Gastrocnemius medialis (tissue), 4 donors: ENCODE measurements at places on chromosomes 6 and 20. TPM values are rescaled to one million over a fixed set of nuclear protein-coding genes. Genes with fewer than 3 reads are reported as not detected.
A peak's percentile ranks its signal among the peaks of the same experiment; 100 is the strongest.

Gene PPP1R16B
- total RNA-seq, result 2.4 TPM

DNA sequence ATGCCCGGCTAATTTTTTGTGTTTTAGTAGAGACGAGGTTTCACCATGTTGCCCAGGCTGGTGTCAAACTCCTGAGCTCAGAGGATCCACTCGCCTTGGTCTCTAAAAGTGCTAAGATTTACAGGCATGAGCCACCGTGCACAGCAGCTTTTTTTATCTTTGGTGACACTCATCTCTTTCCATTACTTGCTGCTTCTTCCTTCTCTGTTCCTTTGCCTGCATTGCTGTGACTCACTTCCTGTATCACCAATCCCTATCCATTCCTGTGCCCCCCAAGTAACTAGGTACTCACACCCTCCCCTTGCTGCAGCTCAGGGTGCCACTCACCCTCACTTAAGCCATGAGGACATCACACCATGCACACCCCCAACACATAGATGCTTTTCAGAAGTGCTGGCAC lies 24.6 kb downstream of the KHDC1L start:
- H3K36me3 ChIP-seq, result peaks cover 5% of the 10 kb centered on the region
- no peaks in the 10 kb centered on the region for H3K4me1 ChIP-seq
- no peak overlapping the region for H3K4me3 ChIP-seq
- no peaks in the 10 kb centered on the region for H3K27me3 ChIP-seq
- H3K27ac ChIP-seq, result no peak overlapping the region

Gene TDRD6
- 0.04 TPM for total RNA-seq

DNA sequence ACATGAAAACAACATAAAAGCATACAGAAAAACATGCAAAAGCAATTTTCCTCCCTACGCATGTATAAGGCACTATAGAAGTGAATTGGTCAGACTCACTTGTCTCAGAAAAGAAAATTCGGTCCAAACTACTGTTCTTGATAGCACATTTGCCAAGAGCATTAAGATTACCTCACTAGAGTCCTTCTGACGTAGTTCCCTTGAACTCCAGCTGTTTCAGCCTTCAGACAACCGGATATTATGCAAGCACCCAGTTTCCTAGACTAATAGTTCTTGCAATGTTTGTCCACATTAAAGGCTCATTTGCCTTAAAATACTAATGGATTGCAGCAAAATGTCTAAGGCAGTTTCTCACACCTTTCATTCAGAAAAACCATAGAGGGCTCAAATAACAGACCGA lies 2.5 kb upstream of the CASS4 start:
- no peak for DNase-seq
- peaks cover 3% of the 10 kb centered on the region for H3K36me3 ChIP-seq
- no peaks in the 10 kb centered on the region for H3K27me3 ChIP-seq
- no peaks in the 10 kb centered on the region for H3K4me1 ChIP-seq
- no peak overlapping the region for H3K27ac ChIP-seq
- H3K4me3 ChIP-seq, result no peak overlapping the region

Gene SLC52A3
- 1.2 TPM for total RNA-seq

Gene ESR1
- 1.1 TPM for total RNA-seq

- peaks cover 57% of the 10 kb centered on the region for H3K4me1 ChIP-seq
- H3K27ac ChIP-seq, result peak overlapping the region; percentile 92
- peaks cover 64% of the 10 kb centered on the region for H3K36me3 ChIP-seq
- H3K27me3 ChIP-seq, result no peaks in the 10 kb centered on the region
- DNase-seq, result no peak
Measured at GRCh38 chr20:44496976-44497375, 21.3 kb downstream of the TTPAL start.

DNA sequence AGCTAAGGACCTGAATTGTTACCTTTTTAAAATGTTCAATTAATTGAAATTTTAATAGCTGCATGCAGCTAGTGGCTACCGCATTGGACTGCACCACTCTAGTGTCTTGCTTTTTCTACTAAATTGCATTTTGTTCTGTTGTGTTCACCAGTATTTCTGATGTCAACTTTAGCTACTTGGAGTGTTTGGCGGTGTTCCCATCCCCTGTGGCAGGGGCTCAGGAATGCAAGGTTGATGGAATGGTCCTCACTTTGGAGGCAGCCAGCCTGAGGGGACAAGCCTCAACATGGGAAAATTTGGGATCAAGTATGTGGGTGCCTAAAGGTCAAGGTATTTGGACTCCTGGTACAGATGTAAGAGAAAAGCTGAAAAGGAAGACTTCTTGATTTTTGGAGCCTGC lies 230.1 kb upstream of the PRND start:
- no peak for DNase-seq
- H3K36me3 ChIP-seq, result no peaks in the 10 kb centered on the region

- no peak for DNase-seq
- H3K36me3 ChIP-seq, result no peaks in the 10 kb centered on the region
- H3K4me3 ChIP-seq, result no peak overlapping the region
Measured at GRCh38 chr6:157976345-157977175, 5.1 kb upstream of the SYNJ2 start.

DNA sequence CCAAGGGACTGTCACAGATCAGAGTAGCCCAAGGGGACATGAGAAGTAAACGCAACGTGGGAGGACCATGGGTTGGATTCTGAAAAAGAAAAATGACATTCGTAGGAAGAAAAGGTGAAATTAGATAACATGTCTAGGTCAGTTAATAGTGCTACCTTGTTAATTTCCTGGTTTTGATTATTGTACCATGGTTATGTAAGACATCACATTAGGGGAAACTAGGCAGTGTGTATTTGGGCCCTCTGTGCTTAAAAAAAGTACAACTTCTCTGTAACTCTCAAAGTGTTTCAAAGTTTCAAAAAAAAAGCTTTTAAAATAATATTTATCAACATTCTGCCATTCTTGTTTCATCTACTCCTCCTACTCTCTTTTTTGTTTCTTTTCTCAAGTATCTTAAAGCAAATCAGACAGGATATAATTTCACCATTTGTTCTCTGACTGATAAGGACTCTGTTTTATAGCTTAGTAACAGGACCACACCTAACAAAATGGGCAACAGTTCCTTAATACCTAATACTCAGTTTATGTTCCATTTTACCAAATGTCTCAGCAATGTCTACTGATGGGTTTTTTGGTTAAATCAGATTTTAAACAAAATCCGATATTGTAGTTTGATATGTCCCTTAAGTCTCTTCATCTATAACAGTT lies 97.1 kb upstream of the PLCB4 start:
- H3K27ac ChIP-seq, result no peak overlapping the region
- DNase-seq, result no peak
- no peak overlapping the region for H3K4me3 ChIP-seq
- H3K27me3 ChIP-seq, result no peaks in the 10 kb centered on the region
- H3K4me1 ChIP-seq, result no peaks in the 10 kb centered on the region

DNA sequence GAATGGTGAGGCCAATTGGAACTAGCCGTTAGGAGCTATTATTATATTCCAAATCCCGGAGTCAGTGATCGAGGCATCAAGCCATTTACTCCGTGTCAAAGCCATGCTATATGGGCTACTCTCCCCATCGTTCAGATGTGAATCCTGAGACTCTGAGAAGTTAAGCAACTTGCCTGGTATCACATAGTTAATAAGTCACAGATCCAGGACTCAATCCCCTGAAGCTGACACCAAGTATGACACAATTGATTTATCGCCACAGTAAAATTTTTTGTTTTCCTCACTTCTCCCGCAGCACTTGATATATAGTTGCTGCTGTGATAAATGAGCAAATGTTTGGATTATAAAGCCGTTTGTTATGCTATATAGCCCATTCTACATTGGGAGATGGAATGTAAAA lies 50.8 kb upstream of the TSHZ2 start:
- no peak for DNase-seq
- no peak overlapping the region for H3K27ac ChIP-seq
- H3K4me1 ChIP-seq, result no peaks in the 10 kb centered on the region
- no peaks in the 10 kb centered on the region for H3K27me3 ChIP-seq
- H3K4me3 ChIP-seq, result no peak overlapping the region

DNA sequence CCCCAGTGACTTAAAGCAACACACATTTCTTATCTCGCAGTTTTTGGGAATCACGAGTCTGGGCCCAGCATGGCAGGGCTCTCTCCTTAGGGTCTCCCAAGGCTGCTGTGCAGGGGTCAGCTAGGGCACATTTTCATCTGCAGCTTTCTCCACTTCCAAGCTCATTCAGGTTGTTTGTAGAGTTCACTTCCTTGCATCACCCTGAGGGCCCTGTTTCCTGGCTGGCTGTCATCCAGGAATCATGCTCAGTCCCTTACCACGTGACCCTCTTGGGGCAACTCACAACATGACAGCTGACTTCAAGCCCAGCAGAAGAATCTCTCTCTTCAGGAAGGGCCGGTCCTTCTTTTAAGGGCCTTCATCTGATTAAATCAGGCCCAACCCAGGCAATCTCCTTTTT lies 21.3 kb downstream of the SNAP25 start:
- H3K4me1 ChIP-seq, result no peaks in the 10 kb centered on the region
- no peak overlapping the region for H3K27ac ChIP-seq
- DNase-seq, result no peak
- H3K27me3 ChIP-seq, result no peaks in the 10 kb centered on the region

DNA sequence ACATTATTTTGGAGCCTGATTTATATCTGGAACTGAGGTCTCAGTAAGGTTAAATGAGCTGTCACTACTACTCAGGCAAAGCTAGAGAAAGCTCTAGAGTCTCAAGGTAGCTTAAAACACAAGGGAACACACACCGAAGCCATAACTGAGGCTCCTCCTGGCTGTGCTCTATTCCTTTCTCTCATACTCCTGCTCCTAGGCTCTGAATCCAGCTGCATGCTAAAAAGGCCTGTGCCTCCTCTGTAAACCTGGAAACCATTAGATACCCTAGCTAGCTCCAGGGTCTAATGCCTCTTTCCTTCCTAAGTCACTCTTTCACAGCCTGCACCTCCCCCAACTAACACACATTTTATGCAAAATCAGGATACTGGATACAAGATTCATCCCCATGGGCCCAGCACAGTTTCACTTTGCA lies 17.1 kb downstream of the RIPOR2 start:
- no peak overlapping the region for H3K4me3 ChIP-seq
- no peaks in the 10 kb centered on the region for H3K36me3 ChIP-seq
- H3K27ac ChIP-seq, result peak overlapping the region; percentile 76
- DNase-seq, result no peak
- peaks cover 34% of the 10 kb centered on the region for H3K4me1 ChIP-seq

Gene POM121L2
- total RNA-seq, result not detected

Gene PREX1
- 7.5 TPM for total RNA-seq

Gene FAM229B
- total RNA-seq, result 1.3 TPM

GRCh38 chr20:29079769-29080690 lies 2177.4 kb upstream of the DEFB115 start:
- peak overlapping the region; percentile 73 for H3K27ac ChIP-seq
- no peaks in the 10 kb centered on the region for H3K36me3 ChIP-seq
- H3K27me3 ChIP-seq, result no peaks in the 10 kb centered on the region
- no peak for DNase-seq
- H3K4me1 ChIP-seq, result no peaks in the 10 kb centered on the region

GRCh38 chr20:64053841-64054661 lies 4.6 kb upstream of the SOX18 start:
- peaks cover 17% of the 10 kb centered on the region for H3K27me3 ChIP-seq
- no peak for DNase-seq
- no peak overlapping the region for H3K4me3 ChIP-seq
- no peaks in the 10 kb centered on the region for H3K36me3 ChIP-seq
- peak overlapping the region; percentile 76 for H3K27ac ChIP-seq
- no peaks in the 10 kb centered on the region for H3K4me1 ChIP-seq

DNA sequence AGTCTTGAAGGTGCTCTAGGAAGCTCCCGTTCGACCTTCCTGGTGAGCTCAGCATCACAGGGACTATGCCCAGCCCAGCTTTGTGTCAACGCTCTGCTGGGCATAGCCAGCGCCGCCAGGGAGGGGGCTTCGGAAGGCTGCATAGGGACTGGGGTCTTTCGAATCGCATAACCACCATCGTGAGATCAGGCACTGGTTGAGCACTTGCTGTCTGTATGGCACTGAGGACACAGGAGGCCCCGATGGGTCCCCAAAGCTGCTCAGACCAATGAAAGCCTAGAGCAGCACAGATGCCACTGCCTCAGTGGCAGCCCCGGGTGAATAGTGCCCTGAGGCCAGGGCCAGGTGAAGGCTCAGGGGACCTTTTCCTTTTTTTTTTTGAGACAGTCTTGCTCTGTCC lies 96.7 kb downstream of the TAF4 start:
- H3K27me3 ChIP-seq, result peaks cover 10% of the 10 kb centered on the region
- H3K27ac ChIP-seq, result no peak overlapping the region
- no peak overlapping the region for H3K4me3 ChIP-seq
- no peaks in the 10 kb centered on the region for H3K4me1 ChIP-seq

DNA sequence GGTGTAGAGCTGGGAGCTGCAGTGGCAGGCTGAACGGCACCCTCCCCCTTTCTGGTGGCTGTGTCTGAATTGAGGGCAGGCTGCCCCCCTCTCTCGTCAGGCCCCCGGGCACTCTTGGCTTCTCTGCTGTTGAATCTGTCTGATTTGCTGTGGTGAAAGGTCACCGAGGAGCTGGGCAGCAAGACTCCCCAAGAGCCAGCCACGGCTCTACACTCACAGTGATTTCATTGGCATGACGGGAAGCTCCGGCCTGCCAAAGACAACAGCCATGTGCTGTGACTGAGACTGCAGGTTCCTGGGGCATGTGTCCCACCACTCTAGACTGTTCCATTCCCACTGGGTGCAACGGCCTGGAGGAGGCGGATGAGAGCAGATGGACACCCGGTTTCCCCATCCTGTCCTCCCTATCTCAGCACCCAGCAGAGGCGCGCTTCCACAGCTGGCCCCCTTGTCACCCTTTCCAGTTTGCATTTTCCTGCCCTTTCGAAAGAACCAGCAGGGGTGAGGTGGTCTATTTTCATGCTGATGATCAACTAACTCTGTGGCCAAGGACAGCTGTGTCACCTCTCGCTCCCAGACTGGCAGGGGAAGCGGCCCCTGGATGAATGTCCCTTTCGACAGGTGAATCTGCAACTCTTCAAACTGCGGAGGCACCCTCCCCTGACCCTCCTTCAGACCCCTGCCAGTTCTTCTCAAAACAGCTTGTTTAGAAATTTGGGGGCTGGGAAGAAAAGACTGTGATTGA lies 2.2 kb downstream of the APCDD1L start:
- H3K27ac ChIP-seq, result no peak overlapping the region
- no peaks in the 10 kb centered on the region for H3K36me3 ChIP-seq
- no peak for DNase-seq
- H3K4me3 ChIP-seq, result no peak overlapping the region
- peaks cover 28% of the 10 kb centered on the region for H3K27me3 ChIP-seq

DNA sequence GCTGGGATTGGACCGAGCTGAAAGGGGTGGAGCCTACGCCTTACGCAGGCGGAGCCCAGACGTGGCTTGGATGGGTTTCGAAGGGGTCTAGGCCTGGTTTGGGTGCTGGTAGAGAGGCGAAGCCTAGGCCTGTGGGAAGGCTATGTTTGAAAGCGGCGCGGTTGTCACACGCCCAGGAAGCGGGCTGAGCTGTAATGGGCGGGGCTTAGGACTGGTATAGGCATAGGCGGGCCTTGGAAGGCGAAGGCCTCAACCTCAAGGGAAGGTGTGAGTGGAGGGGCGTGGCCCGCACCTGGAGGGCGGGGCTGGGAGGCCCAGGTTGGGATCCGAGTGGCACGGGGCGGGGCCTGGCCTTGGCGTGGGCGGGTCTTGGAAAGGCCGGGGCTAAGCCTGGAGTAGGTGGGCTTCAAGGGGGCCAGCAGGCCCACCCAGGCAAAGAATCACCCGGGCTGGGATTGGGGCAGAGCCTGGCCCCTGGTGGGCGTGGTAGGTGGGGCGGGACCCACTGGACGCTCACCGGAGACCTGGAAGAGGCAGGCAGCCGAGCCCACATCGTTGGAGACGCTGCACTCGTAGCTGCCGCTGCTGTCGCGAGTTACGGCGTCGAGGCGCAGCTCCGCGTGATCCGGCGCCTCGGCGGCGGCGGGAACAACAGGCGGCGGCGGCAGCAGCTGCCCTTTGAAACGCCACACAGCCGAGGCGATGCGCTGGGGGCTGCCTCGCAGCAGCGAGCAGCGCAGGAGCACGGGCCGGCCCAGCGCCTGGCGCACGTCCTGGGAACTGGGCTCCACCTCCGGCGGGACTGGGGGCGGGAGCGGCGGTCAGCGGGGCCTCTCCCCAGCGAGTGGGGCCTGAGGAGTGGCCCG lies 49.0 kb downstream of the MDGA1 start:
- H3K4me1 ChIP-seq, result peaks cover 7% of the 10 kb centered on the region
- H3K36me3 ChIP-seq, result no peaks in the 10 kb centered on the region
- no peak for DNase-seq
- peaks cover 19% of the 10 kb centered on the region for H3K27me3 ChIP-seq
